Kidney capillary endothelial cell (primary cell): ENCODE measurements at places on chromosomes 7 and 10.

- DNase-seq: no peak
Observed at GRCh38 chr10:63769367-63769766, 248.2 kb downstream of the REEP3 start.

DNA sequence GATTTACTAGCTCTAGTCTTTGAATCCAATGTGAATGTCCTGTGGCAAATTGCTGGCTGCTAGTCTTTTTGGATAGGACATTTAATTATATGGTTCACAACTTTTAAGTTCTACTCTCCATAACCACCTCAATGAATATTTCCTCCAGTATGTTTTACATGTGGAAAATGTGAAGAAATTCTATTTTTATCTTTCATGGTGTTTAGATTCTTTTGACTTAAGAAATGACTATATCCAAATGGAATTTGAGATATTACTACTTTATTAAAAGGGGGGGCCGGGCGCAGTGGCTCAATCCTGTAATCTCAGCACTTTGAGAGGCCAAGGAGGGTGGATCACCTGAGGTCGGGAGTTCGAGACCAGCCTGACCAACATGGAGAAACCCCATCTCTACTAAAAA lies 202.0 kb downstream of the ARL4A start:
- peak; percentile 3 for DNase-seq

GRCh38 chr10:96124230-96125141 lies 5.6 kb upstream of the ZNF518A start:
- DNase-seq: no peak

- DNase-seq: no peak
Observed at GRCh38 chr10:103501186-103501585, 7.7 kb downstream of the NEURL1 start.
